ENCODE measurements at places on chromosomes 2 and 18.

GRCh38 chr18:4333043-4333442 is 122.1 kb downstream of the DLGAP1 start:
- DNase-seq: no peak

- DNase-seq: no peak
Observed at GRCh38 chr2:1004398-1004797, 53.7 kb downstream of the SNTG2 start.

- no peak for DNase-seq
Observed at GRCh38 chr2:99205491-99205890, 24.5 kb downstream of the MRPL30 start.

DNA sequence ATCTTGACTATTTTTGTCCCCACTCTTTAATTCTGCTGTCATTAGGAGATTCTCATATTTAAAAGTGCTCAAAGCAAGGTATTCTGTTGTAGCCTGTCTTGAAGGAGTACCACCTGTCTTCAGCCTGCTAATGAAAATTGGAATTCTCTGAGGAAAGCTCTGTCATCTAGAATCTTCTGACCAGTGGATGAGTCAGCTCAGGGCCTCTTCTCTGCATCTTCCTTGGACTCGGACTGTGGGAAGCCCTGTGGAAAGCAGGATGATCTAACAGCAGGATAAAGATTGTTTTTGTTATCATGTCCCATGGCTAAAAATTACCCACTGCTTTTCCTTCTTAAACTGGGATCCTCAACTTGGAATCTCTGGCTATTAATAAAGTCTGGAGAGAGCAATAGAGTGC is 18.7 kb upstream of the TMEM200C start:
- DNase-seq: no peak

DNA sequence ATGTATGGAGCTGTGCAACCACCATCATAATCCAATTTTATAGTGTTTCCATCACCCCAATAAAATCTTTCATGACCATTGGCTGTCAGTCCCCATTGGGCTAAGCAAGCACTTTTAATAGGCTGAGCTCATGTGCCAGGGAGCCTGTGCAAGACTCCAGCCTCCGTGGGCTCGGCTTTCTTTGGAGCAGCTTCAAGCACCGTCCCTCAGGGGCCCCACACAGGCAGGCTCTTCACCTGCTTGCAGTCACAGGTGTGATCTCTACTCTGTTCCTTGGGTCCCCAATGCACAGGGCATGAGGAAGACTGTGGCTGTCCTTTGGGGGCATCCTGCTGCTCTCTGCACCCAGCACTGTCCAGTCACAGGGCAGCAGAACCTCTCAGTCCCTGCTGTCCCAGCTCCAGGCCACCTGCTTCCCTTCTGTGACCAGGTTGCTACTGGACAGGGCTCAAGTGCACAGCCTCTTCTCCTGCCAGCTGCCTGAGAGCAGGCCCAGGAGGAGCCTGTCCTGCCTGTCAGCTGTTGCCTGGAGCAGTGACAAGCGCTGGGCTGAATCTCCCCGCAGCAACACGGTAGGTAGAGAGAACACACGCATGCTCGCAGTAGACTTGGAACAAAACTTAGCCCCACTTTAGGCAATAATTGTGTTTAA is 40.7 kb upstream of the TMEM131 start:
- DNase-seq: no peak

- no peak for DNase-seq
Observed at GRCh38 chr18:48818329-48819254, 132.2 kb downstream of the SMAD7 start.

GRCh38 chr2:8684878-8685696 is 3.2 kb downstream of the ID2 start:
- DNase-seq: peak; percentile 59

- no peak for DNase-seq
Observed at GRCh38 chr2:132991471-132992045, 321.6 kb upstream of the LYPD1 start.

- DNase-seq: no peak
Observed at GRCh38 chr2:15640261-15640711, 48.6 kb downstream of the DDX1 start.

GRCh38 chr2:217789736-217790181 is 213.0 kb downstream of the TNS1 start:
- no peak for DNase-seq

DNA sequence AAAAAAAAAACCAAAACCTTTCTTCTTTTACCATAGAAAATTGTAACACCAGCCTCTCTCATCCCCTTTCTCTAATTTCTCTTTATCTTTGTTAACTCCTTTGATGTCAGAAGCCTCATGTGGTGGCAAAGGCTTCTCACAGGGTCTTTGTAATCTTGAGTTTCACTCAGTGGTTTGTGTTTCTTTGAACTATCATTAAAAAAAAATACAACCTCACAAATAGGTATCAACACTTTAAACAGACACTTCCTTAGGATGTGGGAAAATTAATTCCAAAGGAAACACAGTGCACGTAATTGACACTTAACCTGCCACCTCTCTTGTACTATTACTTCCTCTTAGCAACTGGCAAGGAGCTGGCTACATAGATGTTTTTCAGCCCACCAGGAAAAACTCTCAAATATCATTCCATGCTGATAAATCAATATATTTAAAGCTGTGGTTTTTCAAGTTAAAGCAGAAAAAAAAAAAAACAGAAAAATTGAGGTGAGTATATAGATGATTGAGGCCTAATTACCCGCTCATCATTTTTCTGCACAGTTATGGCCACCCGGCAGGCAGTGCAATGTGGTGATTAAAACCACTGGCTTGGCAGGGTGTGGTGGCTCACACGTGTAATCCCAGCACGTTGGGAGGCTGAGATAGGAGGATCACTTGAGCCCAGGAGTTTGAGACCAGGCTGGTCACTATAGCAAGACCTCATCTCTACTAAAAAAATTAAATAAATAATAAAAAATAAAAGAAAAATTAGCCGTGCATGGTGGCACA is 193.5 kb downstream of the MYO3B start:
- no peak for DNase-seq

DNA sequence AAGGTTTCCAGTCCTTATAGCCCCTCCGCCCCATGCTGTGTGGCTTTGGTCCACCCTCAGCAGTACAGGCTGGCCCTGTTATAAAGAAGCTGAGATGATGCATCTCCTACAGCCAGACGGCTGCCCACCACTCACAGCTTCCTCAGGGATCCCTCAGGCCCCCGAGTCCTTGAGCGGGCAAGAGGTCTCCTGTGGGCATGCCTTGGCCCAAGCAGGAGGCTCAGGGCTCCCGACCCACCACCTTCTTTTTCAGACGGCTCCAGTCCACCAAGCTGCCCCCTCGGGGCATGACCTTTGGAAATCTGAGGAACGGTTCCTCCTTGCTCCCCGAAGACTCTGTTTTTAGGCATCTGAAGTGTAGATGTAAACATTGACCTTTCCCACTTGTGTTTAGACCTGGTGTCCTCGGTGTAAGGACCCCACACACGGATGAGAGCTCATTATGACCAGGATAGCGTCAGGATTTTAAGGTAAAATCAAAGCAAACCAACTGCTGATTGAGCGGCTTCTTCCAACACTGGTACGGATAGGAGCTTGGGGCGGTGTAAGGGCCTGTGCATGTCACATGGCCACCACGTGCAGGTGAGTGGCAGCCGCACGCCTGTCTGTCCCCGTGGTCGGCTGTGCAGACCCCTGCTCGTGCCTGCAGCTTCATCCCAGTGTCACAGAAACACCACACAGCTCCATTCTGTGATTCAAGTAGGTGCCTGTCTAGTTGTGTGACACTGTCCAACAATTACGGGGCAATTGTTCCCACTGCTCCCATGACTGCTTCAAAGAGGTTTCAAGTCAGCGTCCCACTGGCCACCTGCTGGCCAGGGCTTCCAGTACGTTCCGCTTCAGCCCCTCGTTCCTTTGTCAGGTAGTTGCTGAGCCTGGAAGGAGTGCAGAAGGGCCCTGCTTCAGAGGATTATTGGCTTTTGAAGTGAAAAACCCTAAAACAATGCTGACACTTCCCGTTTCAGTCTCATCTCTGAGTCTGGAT is 74.7 kb downstream of the NDUFA10 start:
- DNase-seq: no peak

GRCh38 chr2:237574894-237575868 is 8.8 kb downstream of the PRLH start:
- no peak for DNase-seq

- no peak for DNase-seq
Observed at GRCh38 chr2:233498126-233498525, 68.5 kb downstream of the USP40 start.

DNA sequence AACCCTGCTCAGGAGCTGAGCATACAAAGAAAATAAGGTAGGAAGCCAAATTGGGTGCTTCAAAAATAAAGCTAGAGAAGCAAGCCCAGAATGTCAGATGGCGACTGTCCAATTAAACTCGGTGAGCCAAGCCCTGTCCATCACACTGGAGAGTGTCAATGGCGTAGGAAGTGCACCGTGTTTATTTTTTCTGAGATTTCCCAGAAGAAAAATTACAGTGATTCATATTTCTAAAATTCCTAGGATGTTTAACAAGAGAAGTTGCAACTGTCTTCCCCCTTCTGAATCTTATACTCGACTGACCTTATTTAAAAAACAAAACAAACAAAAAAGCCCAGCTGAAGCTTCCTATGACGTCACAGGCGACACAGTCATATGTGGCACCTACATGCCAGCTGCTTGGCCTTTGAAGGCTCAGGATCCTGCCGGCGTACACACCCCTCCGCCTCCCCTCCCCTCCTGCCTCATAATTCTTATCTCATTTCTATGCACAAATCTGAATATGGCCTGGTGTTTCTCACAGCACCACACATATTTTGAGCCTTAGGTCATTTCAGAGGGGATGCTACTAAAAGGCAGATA is 60.8 kb downstream of the MBP start:
- no peak for DNase-seq

GRCh38 chr2:16114836-16115235 is 174.5 kb downstream of the MYCN start:
- DNase-seq: no peak

DNA sequence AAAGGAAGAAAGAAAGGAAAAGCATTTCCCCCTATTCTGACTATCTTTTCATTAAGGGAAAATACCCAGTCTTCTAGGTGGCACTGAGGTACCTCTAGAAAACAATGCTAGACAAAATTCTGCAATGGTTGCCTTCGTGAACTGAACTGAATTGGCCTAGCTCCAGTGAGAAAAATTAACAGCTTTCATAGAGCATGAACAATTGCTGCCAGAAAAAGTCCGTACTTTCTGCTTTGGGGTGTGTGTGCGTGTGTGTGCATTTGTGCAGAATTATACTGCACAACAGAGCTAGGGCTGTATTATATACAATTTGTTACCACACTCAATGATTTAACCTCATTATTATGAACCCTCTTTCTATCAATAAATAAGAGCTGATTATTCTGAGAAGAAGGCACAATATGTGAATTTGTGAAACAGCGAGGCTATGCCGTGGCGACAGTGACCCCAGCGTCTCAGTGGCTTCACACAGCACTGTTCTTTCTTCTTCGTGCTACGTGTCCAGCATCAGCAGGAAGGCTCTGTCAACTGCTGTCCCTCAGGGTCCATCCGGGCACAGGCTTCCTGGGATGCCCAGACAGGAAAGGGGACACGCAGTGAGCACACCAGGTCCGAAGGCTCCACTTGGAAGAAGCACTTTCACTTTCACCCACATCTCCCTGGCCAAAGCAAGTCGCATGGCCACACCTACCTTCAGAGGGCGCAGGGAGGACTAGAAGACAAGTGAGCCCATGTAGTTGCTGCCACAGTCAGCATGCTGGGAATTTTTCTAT is 47.5 kb downstream of the PTGR3 start:
- DNase-seq: no peak

DNA sequence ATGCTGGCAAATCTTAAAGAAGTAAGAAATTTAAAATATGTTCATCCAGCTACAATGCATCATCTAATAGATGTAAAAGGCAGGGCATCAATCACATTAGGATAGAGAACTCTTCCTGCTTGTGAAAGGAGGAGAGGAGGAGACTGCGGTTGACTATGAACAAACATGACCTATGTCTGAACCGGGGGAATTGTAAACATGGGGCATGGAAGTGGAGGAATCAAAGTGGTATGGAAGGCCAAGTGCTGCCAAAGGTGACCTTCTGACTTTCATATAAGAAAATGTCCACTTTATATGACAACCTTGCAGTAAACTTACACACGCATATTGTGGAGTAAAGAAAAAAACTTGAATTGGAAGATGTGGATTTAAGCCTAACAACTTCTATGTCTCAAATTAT is 20.0 kb upstream of the SLC8A1 start:
- no peak for DNase-seq

- DNase-seq: no peak
Observed at GRCh38 chr2:45285311-45285710, 276.1 kb upstream of the SIX2 start.

DNA sequence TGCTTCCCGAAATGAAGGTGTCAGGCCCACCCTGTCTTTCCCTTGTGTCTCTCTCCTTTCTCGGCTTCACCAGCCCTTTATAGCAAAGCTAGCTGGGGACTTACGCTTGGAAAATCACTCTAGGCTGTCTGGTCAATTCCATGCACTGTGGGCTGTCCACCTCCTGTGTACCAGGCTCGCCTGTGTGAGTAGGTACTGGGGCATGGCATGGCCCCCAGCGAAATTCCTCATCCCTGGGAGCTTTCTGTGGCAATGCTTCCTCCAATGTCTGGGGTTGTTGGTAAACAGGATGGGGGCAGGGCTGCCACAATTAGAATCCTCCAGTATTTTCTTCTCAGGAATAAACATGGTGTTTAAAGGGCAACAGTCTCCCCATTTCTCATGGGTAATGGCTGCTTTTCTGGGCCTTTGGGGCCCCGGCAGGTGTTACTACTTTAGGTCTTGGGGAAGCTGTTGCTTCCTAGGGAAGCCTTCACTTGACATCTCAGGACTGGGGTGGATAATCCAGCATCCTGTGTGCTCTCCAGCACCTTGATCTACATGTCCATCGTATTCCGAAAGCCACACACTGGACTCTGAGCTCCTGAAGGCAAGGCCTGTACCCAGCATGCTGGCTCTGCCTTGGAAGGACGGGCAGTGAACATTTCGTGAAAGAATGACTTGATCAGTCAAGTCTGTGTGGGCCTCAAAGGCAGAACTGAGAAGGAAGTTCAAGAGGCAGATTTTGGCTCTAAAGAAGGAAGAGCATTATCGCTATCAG is 21.1 kb downstream of the RHOB start:
- DNase-seq: no peak

- no peak for DNase-seq
Observed at GRCh38 chr2:226802573-226802972, 3.0 kb upstream of the IRS1 start.

GRCh38 chr2:207231967-207232366 is 66.2 kb upstream of the KLF7 start:
- DNase-seq: no peak
